ENCODE measurements at places on chromosomes 11 and 22. TPM values are rescaled to one million over a fixed set of nuclear protein-coding genes. Genes with fewer than 3 reads are reported as not detected.

The GLYATL1 gene
- total RNA-seq: not detected

DNA sequence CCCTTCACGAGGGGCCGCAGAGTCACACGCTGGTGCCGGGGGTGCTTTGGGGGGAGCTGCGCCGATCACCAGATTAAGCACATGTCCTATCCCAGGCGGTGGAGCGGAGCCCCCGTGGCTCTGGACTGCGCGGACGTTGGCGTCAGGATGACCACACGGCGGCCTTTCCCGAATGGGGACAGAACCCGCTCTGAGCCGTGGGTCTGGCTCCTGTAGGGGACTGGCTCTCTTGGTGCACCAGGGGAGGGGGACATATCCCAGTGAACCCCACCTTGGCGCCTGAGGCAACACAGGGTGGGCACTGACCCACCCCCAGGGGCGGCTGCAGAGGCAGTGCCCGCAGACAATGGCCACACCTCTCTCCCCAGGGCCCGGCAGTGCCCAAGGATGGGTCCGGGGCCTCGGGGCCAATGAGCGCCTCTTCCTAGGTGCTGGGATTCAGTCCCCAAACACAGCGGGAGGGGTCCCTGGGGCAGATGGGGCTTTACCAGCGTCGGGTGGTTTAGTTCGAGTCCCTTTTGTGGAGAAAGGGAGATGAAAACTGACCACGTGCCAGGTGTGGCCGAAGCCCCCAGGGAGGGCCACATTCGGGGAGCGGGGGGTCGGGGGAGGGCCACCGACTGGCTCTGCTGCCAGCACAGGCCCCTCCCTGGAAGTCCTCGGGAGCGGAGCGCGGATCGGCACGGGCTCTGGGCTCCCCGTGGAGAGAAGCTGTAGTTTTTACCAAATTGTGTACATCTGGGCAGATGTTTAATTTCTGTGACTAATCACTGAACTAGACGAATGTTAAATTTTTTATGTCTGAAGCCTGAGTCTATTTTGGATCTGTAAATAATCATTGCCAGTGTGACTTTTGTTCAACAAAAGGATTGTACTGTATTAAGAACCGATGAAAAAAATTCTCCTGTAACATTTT, 58.9 kb downstream of the GRAMD4 start:
- peak; percentile 63 for DNase-seq
- no peak overlapping the region for H3K27ac ChIP-seq
- H3K27me3 ChIP-seq: no peaks in the 10 kb centered on the region
- H3K4me1 ChIP-seq: peaks cover 12% of the 10 kb centered on the region

DNA sequence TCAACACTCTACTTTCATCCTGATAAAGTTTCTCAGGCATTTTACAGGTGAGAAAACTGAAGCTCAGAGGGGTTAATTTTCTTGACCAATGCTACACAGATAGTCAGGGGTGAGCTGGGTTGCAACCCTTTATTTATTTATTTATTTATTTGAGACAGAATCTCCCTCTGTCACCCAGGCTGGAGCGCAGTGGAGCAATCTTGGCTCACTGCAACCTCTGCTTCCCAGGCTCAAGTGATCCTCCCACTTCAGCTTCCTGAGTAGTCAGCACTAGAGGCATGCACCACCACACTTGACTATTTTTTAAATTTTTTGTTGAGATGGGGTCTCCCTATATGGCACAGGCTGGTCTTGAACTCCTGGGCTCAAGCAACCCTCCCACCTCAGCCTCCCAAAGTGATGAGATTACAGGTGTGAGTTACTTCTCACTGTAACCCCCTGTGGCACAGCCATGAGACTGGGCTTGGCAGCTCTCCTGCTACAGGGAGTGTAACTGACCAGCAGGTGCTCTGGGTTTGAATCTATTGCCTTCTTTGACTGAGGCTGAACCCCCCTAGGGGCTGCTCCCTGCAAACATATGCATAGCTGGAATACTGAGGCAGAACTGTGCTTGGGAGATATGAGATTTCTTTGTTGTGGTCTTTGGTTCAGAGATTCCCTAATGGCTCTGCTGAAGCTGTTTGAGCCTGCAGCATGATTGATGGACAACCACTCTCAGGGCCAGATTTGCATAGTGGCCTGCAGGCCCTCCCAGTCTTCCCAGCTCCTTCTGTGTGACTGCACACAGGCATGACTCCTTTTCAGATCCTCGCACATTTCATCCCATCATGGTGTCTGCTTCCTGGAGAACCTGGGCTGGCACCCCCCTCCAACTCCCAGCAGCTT, 6.1 kb downstream of the C11orf96 start:
- no peaks in the 10 kb centered on the region for H3K4me1 ChIP-seq
- no peaks in the 10 kb centered on the region for H3K36me3 ChIP-seq
- no peak for DNase-seq
- no peak overlapping the region for H3K27ac ChIP-seq

GRCh38 chr11:43278193-43278956, 33.4 kb upstream of the API5 start:
- no peak overlapping the region for H3K4me3 ChIP-seq
- peaks cover 14% of the 10 kb centered on the region for H3K27me3 ChIP-seq
- H3K27ac ChIP-seq: no peak overlapping the region
- no peaks in the 10 kb centered on the region for H3K4me1 ChIP-seq

- DNase-seq: no peak
- H3K27me3 ChIP-seq: no peaks in the 10 kb centered on the region
- H3K4me1 ChIP-seq: peaks cover 34% of the 10 kb centered on the region
- H3K4me3 ChIP-seq: no peak overlapping the region
Observed at GRCh38 chr11:63869171-63869591, 30.3 kb downstream of the MARK2 start.

GRCh38 chr11:4118107-4118506, 23.5 kb downstream of the RRM1 start:
- peak overlapping the region; percentile 81 for H3K27ac ChIP-seq
- H3K27me3 ChIP-seq: no peaks in the 10 kb centered on the region
- peak overlapping the region; percentile 38 for H3K4me3 ChIP-seq

The BLID gene
- total RNA-seq: 4.1 TPM

GRCh38 chr11:118139578-118139977, 13.0 kb downstream of the SCN4B start:
- peaks cover 35% of the 10 kb centered on the region for H3K27me3 ChIP-seq
- no peak overlapping the region for H3K27ac ChIP-seq
- H3K4me1 ChIP-seq: no peaks in the 10 kb centered on the region
- no peaks in the 10 kb centered on the region for H3K36me3 ChIP-seq

The INS gene
- not detected for total RNA-seq
